ENCODE measurements at places on chromosomes 4 and X.

DNA sequence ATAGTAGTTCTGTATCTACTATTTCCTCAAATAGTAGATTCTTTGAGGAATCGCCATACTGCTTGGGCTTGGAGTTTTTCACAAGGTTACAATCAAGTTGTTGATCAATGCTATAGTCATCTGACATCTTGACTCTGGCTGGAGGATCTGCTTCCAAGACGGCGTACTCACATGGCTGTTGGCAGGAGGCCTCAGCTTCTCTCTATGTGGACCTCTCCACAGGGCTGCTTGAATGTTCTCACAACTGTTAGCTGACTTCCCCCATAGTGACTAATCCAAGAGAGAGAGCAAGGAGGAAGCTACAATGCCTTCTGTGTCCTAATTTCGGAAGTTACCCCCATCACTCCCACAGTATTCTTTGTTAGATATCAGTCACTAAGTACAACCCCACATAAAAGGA lies 10.3 kb downstream of the EGFL6 start:
- no peak for DNase-seq

- DNase-seq = no peak
Measured at GRCh38 chrX:37454537-37455285, 105.5 kb downstream of the PRRG1 start.

GRCh38 chrX:20529301-20529700 lies 262.6 kb upstream of the RPS6KA3 start:
- DNase-seq = no peak

DNA sequence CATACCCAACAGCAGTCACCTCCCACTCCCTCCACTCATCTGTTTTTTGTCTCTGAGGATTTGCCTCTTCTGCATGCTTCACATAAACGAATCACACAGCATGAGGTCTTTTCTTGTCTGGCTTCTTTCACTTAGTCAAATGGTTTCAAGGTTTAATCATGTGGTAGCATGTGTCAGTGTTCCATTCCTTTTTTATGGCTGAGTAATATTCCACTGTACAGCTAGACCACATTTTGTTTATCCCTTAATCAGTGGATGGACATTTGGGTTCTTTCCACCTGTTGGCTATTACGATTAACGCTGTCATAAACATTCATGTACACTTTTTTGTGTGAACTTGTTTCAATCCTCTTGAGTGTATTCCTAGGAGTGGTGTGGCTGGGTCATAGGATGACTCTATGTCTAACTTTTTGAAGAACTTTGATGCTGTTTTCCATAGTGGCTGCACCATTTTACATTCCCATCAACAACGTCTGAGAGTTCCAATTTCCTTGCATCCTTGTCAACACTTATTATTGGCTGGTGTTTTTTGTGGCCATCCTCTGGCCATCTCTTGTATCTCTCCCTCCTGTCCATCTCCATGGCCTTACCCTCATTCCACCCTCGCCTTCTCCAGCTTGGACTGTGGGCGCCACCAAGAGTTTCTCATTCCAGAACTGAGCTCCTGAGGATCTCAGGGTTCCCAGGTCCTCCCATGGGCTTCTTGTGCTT lies 12.4 kb upstream of the NSG1 start:
- DNase-seq = no peak

- no peak for DNase-seq
Measured at GRCh38 chrX:5568934-5569333, 659.7 kb downstream of the NLGN4X start.

DNA sequence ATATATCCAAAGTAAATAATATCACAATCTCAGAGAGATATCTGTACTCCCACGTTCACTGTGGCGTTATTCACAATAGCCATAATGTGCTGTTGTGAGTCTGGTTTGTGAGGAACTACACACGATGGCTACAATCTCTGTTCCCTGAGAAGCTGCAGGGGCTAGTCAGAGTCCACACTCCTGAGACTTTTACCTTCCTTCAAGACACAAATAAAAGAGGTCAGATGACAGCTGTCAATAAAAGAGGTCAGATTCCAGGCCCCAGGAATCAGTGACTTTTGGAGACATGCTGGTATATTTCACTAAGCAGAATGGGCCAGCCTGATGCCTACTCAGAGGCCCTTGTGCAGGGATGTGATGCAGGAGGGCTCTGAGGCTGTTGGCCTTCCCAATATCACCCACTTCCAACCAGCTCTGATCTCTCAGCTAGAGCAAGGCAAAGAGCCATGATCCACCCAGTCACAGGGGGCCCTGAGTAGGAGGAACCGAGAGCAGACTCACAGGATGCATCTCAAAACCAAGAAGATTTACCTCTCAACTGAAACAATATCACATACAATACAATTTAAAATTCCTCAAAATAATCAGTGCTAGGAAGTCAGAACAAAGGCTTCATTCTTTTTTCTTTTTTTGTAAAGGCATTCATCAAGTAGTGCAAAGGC lies 13.8 kb downstream of the FRYL start:
- no peak for DNase-seq

Data from stimulated activated CD8-positive, alpha-beta memory T cell treated with anti-CD3 and anti-CD28 coated beads, Interleukin-15, amount 100 ng/mL, for 4 hours (primary cell).